ENCODE measurements at places on chromosomes 5 and 9. TPM values are rescaled to one million over a fixed set of nuclear protein-coding genes. Genes with fewer than 3 reads are reported as not detected.

DNA sequence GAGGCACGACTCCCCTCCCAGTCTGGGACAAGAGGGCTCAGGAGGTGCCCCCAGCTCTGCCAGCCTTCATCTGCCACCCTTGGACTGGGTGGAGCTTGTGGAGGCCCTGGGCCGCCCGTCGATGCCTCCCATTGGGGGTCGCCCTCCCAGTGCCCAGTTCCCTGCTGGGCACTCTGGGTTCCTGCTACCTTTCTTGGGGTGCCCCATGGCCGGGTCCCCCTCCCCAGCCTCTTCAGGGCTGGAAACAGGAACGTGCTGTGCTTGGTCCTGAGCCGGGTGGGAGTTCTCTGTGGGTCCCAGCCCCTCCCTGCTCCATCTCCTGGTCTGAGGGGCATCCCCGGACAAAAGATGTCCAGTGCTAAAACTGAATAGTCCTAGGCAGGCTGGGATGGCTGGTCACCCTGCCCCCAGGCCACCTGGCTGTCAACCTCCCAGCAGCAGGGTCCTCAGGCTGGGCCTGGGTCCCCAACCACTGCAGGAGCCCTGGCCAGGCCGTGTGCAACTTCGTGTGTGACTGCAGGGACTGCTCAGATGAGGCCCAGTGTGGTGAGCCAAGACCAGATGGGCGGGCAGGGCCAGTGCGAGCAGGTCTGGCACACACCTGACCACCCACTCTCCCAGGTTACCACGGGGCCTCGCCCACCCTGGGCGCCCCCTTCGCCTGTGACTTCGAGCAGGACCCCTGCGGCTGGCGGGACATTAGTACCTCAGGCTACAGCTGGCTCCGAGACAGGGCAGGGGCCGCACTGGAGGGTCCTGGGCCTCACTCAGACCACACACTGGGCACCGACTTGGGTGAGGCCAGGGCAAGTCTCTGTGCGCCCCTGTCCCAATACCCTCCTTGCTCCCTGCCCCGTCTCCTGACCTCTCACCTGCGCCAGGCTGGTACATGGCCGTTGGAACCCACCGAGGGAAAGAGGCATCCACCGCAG is 784 bp downstream of the MAMDC4 start:
- peaks cover 8% of the 10 kb centered on the region for H3K4me1 ChIP-seq
- DNase-seq, result peak; percentile 36

The PCDH1 gene
- 1.5 TPM for total RNA-seq

The SARDH gene
- 0.37 TPM for total RNA-seq

DNA sequence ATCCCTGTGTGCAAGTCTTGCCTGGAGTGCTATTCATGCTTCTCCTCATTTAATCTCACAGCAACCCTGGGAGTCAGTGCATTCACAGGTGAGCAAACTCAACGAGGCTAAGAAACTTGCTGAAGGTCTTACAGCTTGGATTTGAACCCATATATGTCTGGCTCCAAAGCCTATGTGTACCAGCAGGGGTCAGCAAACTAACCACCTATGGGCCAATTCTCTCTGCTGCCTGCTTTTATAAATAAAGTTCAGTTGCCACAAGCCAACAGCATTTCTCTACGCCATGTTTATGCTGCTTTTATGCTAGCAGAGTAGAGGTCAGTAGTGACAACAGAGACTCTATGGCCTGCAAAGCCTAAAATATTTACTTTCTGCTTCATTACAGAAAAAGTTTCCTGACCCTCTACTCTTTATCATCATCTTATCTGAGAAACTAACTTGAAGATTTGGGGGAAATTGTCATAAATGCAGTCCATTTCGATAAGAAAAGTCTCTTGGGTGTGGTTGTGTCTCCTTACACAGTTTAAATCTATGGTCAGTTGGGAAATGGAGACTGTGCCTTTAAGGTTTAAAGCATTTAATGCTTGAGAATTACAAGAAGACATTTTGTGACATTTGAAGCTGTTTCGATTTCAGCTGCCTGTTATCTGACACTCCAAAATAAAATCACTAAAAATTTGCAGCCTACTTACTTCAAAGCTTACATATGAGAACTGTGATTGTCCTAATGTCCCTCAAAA is 137.7 kb downstream of the PRELID2 start:
- H3K4me3 ChIP-seq, result no peak overlapping the region
- H3K27ac ChIP-seq, result no peak overlapping the region
- H3K4me1 ChIP-seq, result no peaks in the 10 kb centered on the region

GRCh38 chr5:172944741-172945140 is 14.5 kb upstream of the RPL26L1 start:
- no peaks in the 10 kb centered on the region for H3K27me3 ChIP-seq
- DNase-seq, result no peak
- peaks cover 2% of the 10 kb centered on the region for H3K36me3 ChIP-seq
- H3K4me1 ChIP-seq, result no peaks in the 10 kb centered on the region

DNA sequence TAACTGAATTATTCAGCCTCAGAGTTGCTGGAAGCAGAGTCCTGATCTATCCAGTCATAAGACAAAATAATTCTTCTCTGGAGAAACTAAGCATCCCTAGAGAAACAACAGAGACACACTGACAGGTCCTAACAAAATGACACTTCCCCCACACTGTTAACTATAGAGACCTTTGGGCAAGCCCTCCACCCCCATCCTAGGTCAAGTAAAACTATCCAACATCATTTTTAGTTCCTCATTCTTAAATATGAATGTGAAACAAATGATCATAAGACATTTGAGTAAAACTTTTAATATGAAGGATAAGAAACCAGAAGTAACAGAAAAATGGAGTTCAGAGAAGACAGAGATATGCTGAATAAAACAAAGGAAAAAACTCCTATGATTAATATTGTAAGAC is 30.9 kb downstream of the CNTLN start:
- no peaks in the 10 kb centered on the region for H3K4me1 ChIP-seq
- H3K36me3 ChIP-seq, result no peaks in the 10 kb centered on the region
- H3K4me3 ChIP-seq, result no peak overlapping the region
- no peaks in the 10 kb centered on the region for H3K27me3 ChIP-seq

GRCh38 chr9:3012245-3012644 is 168.3 kb upstream of the PUM3 start:
- H3K4me1 ChIP-seq, result peaks cover 4% of the 10 kb centered on the region
- H3K27ac ChIP-seq, result no peak overlapping the region
- H3K4me3 ChIP-seq, result no peak overlapping the region
- H3K36me3 ChIP-seq, result no peaks in the 10 kb centered on the region

The CNTLN gene
- total RNA-seq, result 7.0 TPM

- H3K4me3 ChIP-seq, result no peak overlapping the region
- H3K27me3 ChIP-seq, result no peaks in the 10 kb centered on the region
Measured at GRCh38 chr9:2355697-2355983, 265.9 kb upstream of the VLDLR start.

DNA sequence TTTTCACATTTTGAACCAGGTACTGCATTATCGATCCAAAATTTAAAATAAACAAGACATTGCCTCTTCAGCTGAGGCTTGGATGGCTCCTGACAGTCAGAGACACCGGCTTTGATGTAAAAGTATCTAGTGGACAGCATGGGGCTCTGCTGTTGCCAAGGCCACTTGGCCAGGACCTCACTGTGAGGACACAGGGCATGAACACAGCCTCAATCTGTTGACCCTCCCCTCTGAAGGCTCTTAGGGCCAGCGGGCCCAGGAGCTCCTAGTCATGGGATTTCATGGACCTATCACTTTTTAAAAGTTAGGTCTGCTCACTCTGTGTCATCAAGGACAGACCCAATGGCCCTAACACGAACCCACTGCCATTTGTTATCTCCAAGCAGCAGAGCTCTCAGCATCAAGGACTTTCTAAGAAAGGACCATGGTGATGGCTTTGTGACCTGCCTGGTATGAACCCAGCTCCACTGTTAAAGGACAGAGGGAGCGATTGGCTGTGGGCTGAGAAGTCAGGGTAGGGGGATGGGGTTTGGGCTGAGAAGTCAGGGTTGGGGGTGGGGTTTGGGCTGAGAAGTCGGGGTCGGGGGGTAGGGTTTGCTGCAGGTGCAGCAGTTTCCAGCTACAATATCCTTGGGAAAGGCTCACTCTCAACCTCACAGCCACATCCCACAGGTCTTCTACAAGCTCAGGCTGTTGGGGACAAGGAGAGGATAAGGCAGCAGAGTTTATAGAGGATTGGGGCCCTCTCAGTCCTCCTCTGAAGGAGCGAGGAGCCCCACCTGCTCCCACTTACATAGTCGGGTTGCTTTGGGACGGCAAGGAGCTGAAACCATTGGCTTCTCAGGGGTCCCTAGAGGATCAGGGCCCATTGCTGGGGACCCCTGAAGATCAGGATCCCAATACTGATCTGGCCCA is 146.8 kb downstream of the BARX1 start:
- H3K27ac ChIP-seq, result no peak overlapping the region
- no peaks in the 10 kb centered on the region for H3K4me1 ChIP-seq
- H3K4me3 ChIP-seq, result no peak overlapping the region
- DNase-seq, result no peak
- H3K36me3 ChIP-seq, result no peaks in the 10 kb centered on the region

The TMC1 gene
- total RNA-seq, result not detected

Data from Caco-2 (cell line).